ENCODE measurements at places on chromosomes 6 and 20.

- no peak for DNase-seq
Measured at GRCh38 chr20:32157611-32158010, 48.1 kb downstream of the TM9SF4 start.

- no peak for DNase-seq
Measured at GRCh38 chr6:32492351-32492750, 37.7 kb downstream of the HLA-DRB5 start.

DNA sequence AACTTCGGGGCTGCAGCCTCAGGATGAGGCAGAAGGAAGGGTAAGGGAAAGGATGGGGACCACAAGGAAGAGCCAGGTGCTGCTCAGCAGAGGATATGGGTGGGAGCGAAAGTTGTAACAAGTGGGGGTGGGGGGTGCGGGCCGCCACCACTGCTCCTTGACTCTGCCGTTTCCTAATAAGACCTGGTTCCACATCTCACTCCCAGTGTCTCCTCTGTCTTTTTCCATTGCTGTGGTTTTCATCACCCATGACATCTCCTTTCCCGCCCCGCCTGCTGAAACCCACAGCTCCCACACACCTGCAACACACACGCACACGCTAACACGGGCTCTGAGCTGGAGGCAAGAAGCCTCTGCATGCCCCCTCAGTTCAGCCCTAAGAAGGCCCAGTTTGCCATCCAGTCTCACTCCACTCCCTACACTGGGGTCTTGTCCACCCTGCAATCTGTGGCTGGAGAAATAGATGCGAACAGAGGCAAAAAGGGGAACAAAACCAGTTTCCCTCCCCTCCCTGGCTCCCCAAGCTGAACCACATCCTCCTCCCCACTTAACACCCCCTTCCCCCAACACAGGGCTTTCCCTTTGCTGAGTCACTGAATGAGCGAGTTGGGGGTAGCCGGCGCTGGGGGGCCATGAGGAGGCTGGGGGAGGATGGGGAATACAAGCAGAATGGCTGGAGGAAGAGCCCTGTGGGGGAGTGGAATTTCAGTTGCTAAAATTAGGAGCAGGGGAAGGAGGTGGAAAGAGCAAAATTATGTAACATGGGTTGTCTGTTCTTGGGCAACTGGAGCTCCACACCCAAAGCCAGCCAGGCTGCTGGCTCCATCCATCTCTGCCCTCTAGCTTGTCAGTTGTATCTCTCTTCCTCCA lies 11.5 kb downstream of the NFKBIL1 start:
- no peak for DNase-seq

- no peak for DNase-seq
Measured at GRCh38 chr6:116221911-116222310, 32.0 kb downstream of the TSPYL4 start.

DNA sequence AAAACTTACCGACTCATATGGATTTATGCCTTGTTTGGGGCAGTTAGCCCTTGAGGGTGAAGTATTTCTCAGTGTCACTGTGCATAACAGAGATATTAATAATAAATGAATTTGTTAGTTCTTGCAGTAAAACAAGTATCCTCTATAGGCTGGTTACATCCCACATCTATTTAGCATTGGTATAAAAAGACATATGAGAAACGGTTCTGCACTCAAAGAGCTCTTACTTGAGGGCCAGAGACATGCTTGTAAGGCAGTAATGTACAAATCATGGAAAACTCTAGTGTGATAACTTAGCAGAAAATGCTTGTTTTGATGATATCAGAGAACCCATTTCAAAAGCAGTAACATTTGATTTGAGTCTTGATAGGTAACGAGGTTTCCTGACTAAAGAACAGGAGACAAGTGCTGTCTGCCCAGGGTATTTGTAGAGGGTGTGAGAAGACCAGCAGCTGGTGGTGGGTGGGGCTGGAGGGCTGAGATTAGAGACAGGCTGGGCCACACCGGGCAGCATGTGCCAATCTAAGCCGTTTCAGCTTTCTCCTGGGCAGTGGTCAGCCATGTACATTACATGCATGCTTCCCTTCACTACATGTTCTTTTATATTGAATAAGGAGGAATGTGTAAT lies 46.3 kb downstream of the TULP4 start:
- no peak for DNase-seq

DNA sequence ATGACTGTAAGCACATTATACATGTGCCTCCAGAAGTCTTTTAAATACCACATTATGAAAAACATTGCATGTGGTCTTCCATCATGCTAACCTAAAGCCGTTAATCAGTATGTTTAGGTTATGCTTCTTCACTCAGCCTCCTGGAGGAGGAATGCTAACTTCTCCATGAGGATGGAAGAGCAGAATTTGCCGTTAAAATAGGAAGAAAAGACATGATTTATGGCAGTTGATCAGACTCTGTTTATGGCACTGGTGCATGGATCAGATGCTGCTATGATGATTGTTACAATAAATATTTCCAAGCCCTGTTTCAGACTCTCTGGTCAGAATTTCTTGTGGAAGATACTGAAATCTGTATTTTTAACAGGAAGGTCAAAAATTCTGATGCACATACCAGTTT lies 31.7 kb downstream of the MAP3K4 start:
- no peak for DNase-seq

- DNase-seq: no peak
Measured at GRCh38 chr6:15511248-15512125, 151.3 kb downstream of the DTNBP1 start.

- DNase-seq: no peak
Measured at GRCh38 chr6:44102527-44102926, 24.7 kb downstream of the MRPL14 start.

- no peak for DNase-seq
Measured at GRCh38 chr20:24981790-24982189, 10.8 kb downstream of the APMAP start.

DNA sequence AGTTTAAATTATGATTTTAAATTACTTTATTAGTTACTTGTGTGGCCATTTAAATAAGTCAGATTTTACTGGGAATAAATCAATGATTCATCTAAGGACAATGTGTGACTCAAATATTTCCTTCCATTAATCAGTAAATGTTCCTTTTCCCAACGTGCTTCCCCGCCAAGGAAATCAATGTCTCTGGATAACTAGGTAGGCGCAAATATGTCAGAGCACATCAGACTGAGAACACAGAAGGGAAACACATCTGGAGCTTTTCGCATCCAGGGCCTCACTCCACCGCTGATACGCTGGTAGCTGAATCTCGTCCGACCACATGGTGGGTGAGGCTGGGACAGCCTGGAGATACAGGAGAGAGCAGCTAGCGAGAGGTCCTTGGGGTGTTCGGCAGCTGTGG lies 56.4 kb upstream of the RPS6KA2 start:
- no peak for DNase-seq

DNA sequence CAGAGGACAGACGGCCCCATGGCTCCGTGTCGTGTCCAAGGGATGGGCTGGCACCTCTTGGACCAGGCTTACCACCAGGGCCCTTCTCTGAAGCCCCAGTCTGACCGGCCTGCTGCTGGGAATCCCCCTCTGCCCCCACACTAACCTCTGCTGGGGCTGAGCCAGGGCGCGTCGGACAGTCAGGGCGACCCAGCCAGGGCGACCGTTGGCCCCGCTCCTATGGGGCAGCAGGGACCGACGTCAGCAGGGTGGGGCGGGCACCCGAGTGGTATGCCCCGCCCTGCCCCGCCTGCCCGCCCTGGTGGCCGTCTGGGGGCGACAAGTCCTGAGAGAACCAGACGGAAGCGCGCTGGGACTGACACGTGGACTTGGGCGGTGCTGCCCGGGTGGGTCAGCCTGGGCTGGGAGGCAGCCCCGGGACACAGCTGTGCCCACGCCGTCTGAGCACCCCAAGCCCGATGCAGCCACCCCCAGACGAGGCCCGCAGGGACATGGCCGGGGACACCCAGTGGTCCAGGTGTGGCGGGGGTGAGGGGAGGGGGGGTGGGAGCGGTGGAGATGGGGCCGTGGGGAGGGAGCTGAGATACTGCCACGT lies at the start of gene SLC17A9:
Gene SLC17A9, plus strand, starts transcription at position 337 of the 595 bp plus-strand sequence. Its CDS starts 122 bp downstream, at position 459.
- no peak for DNase-seq

- DNase-seq: no peak
Measured at GRCh38 chr6:158717341-158718330, 67.8 kb downstream of the SYTL3 start.

DNA sequence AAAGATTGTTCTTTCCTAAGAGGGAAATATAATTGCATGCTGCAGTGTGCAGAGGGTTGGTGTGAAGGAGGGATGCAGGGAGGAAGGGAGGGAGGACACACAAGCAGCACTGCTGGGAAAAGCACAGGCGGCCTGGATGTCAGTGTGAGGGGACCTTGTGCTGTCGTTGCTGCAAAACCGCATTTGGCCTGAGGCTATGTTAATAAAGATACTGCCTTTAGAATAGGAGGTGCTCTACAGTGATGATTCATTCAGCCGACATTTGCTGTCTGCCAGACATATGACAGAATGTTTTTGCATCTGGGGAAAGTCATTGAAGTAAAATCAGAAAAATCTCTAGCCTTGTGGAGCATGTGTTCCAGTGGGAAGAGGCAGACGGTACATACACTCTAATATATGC lies 50.5 kb upstream of the TRIM26 start:
- no peak for DNase-seq

GRCh38 chr6:162684052-162684451 lies 43.5 kb downstream of the PRKN start:
- DNase-seq: no peak

- DNase-seq: no peak
Measured at GRCh38 chr6:24064106-24064505, 61.9 kb upstream of the NRSN1 start.

DNA sequence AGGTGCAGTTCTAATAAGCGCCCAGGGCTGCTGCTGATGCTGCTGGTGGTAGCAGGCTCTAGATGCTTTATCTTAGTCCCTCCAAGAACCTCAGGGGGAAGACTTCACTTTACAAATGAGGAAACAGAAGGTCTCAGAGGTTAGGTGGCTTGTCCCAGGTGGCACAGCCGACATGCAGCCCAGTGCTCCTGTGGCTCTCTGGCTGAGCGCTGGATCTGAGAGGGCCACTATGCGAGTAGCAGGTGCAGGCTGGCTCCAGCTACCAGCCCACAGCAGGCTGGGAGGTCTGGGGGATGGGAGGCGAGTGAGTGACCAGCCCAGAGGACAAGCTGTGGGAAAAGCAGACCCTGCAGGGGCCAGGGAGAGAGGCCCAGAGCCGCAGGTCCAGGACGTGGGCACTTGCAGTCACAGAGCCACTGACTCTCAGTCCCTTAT lies 90.9 kb downstream of the PRND start:
- no peak for DNase-seq

DNA sequence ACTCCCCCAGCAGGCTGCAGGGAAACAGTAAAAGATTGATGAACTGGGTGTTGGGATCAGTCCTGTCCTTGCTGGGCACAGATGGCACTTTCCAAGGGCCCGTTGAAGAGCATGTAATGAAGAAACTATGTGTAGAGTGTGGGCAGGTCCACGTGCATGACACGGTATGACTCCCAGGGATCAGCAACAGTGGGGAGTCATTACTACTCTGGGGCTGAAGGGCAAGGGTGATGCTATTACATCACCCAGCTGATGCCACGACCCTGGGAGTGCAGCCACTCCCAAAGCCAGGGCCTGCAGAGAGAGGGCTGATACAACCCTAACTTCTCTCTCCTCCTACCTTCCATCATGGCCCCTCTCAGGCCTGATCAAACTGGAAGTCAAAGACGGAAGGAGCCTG lies 20.1 kb downstream of the KCNK17 start:
- DNase-seq: no peak

DNA sequence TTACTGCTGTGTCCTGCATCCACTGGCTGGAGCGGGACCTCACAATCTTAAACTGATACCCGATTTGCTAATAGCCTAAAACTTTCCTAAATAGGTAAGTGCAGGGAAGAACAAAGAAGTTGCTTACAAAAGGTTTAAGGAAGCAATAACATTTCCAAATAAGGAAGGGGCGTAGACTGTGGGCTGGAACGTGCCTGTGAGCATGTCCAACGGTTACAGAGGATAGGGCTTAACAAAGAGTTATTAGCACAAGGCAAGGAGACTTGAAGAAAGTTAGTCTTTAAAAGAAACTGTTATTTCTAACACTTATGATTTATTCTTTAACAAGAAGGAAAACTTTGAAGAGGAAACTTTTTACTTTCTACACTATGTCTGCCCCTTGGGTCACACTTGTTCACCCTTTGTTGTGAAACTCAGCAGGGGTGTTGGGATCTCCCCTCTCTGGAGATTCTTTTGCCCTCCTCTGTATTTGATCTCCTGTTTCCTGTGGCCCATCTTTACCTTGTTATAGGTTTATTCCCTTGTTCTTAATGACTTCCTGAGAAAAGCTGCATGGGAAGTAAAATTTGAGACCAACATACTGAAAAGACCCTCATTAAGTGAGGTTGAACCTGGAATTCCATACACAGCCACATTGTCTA lies 28.7 kb downstream of the KAT14 start:
- DNase-seq: no peak

- no peak for DNase-seq
Measured at GRCh38 chr20:24762791-24763350, 186.2 kb upstream of the CST7 start.

GRCh38 chr6:93749191-93749590 lies 329.8 kb upstream of the EPHA7 start:
- DNase-seq: no peak

- DNase-seq: no peak
Measured at GRCh38 chr6:107154131-107154800, 39.0 kb upstream of the BEND3 start.

DNA sequence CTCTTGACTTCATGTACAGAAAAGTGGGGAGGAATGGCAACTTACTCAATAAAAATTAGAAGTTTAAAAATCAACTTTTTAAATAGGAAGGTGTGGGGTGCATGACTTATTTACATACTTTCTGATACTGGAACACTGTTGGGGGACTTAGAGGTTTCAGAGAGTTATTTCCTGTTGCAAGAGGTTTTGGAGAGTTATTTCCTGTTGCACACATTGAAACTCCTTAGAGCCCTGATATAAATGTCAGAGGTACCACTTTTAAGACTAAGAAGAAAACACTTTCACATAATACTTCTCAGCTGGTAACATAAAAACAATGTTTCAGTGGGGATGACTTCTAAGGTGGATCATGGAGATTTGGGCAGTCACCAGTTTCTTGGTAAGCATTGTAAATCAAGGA lies 579.9 kb downstream of the MMUT start:
- no peak for DNase-seq

GRCh38 chr6:124660185-124660584 lies 302.1 kb upstream of the RNF217 start:
- DNase-seq: no peak

- DNase-seq: no peak
Measured at GRCh38 chr6:44582930-44583329, 195.4 kb downstream of the CDC5L start.

DNA sequence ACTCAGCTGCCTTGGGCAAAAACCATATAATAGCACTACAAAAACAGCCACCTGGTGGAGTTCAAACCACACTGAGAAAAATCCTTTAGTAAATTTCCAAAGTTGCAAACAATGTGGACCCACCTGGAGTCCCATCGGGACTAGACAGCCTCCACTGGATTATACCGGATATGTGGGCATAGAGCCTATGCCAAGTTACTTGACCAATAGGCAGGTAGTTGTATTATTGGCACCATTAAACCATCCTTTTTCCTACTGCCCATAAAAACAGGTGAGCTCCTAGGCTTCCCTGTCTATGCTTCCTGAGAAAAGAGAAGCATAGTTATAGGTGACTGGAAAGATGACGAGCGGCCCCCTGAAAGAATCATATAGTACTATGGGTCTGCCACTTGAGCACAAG lies 51.7 kb upstream of the ADGRF4 start:
- no peak for DNase-seq

Data from central memory CD8-positive, alpha-beta T cell (primary cell).